ENCODE measurements at places on chromosomes 11 and 22.

DNA sequence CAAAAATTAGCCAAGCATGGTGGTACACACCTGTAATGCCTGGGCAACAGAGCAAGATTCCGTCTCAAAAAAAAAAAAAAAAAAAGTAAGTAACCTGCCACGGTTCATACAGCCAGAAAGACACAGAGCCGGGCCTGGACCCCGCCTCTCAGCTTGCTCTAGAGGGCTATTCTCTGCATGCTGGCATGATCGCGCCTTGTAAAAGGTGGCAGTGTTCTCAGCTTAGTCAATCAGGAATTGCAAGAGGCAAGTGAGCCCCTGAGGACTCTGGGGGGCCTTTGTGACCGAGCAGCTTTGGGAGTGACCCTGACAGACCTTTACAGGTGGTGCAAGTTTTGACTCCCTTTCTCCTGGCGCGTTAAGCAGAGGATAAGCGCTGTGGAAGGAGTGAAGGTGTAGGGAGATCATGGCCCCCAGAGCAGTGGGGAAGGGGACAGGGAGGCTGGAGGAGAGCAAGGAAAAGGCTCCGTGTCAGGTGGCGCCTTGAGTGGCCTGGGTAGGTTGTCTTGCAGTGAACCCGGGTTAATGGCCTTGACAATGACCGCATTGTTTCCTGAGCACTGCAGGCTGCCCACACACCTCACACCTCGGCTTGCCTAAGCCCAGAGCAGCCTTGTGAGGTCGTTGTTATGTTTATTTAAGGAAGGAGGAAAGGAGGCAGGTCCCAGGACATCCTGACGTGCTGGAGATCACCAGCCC lies 48.9 kb downstream of the CDPF1 start:
- DNase-seq = no peak

GRCh38 chr22:40250608-40251007 lies 72.9 kb downstream of the TNRC6B start:
- DNase-seq = no peak

DNA sequence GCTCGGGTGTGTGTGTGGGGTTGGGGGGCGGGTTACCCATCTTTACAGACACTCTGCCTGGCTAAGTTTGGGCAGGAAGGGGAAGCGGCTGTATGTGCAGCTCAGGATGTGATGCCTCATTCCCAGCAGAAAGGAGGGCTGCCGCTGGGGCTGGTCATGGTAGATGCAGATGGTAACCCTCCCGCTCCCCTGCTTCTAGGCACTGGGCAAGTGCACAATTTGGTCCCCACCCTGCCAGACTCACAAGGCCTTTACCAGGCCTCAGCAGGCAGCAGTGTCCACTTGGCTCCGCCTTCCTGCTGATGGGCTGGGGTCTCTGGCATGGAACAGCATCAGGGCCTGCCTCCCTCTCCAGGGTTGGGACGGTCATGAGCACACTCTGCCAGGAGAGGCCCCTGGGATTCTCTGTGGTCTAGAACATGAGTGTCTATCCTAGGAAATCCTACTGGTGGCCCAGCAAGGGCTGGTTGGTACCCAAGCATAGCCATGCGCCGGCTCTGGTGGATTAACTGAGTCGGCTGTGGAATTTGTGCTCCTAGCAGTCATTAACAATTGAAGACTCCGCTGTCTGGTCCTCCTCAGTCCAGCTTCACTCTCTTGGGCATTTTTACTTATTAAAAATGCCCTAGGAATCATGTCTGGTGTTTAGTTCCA lies 4.2 kb downstream of the LMO1 start:
- DNase-seq = no peak

GRCh38 chr22:23743303-23743705 lies 7.6 kb downstream of the ZNF70 start:
- DNase-seq = no peak

GRCh38 chr11:133038850-133039249 lies 493.5 kb downstream of the OPCML start:
- DNase-seq = no peak

DNA sequence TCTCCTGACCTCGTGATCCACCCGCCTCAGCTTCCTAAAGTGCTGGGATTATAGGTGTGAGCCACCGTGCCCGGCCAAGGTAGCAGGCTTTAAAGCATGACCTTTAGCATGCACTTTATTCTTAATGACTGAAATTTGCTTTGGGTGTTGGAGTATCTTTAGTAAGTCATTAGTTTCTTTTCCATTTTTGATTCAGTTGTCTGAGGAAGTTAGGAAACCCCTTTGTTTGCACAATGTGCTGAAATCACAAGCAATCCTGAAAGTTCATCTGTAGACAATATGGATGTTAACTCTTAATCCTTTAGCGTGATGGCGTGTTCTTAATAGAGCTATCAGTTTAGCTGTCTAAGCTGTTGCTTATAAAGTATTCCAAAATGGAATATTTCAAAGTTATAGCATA lies 16.8 kb downstream of the SDHD start:
- DNase-seq = no peak

- DNase-seq = no peak
Measured at GRCh38 chr11:130031945-130032344, 29.3 kb upstream of the PRDM10 start.

DNA sequence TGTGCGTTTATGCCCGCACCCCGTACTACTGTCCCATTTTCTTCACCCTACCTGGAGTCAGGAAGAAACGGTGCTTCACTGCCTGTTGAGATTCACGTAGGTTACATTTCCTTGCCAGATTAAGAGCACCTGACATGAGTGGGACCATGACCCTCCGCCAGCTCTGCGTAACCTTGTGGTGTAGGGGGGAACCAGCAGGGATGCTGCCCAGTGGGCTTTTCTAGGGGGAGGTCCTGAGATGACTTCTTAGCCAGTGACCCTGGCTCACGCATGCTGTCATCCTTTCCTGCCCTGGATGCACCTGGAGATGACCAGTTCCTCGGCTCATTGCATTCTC lies 967 bp upstream of the ARVCF start:
- no peak for DNase-seq

- no peak for DNase-seq
Measured at GRCh38 chr11:106098893-106099553, 21.6 kb downstream of the AASDHPPT start.

GRCh38 chr11:102073253-102073652 lies 26.0 kb downstream of the CFAP300 start:
- DNase-seq = no peak

GRCh38 chr22:23756891-23757290 lies 2.7 kb upstream of the VPREB3 start:
- no peak for DNase-seq

- no peak for DNase-seq
Measured at GRCh38 chr11:85768473-85769146, 42.3 kb downstream of the SYTL2 start.

- no peak for DNase-seq
Measured at GRCh38 chr22:20951151-20951931, 15.7 kb upstream of the AIFM3 start.

DNA sequence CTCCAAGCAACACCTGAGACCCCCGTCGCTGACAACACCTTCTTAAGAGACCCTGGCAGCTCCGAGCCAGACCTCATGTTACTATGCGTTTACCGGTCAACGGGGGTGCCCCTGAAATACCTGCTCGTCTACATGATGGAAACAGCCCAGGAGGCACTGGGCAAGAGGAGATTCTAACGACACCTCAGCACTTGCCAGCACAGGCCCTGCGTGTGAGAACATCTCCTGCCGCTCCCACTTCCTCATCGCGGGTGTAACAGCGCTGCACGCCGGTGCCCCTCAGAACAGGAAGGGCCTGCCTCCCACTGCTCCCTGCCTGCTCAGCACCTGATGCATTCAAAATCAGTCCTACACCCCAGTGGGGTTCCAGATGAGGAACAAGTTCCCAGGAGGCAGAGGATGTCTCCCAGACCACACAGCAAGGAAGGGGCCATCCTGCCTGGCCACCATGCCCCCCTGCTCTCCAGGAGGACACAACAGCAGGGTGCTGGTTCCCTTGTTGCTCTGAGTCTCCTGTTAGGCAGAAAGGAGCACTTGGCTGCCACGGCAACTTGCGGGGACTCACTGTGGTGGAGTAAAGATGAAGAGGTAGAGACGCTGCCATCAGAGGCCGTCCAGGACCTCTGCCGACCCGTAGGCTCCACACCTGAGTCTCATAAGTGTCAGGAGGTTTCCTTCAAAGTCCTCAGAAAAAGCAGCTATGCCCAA lies 2.1 kb downstream of the TOLLIP start:
- DNase-seq = no peak

GRCh38 chr22:36731916-36732315 lies 28.4 kb upstream of the CACNG2 start:
- DNase-seq = no peak

- no peak for DNase-seq
Measured at GRCh38 chr11:125807909-125808308, 20.0 kb downstream of the PATE3 start.

- DNase-seq = no peak
Measured at GRCh38 chr22:22909605-22910271, 22.1 kb downstream of the IGLL5 start.

GRCh38 chr11:133982151-133982550 lies 25.4 kb upstream of the IGSF9B start:
- DNase-seq = no peak

- DNase-seq = no peak
Measured at GRCh38 chr11:65560555-65561418, 2.6 kb upstream of the LTBP3 start.

- DNase-seq = no peak
Measured at GRCh38 chr11:66768818-66769217, 39.8 kb upstream of the SPTBN2 start.

- DNase-seq = peak; percentile 49
Measured at GRCh38 chr11:64996710-64997380, at the start of gene BATF2. BATF2 (minus strand) TSS chr11:64996971; CDS start chr11:64996914, 57 bp downstream.

- no peak for DNase-seq
Measured at GRCh38 chr22:29330753-29331152, 15.3 kb upstream of the RASL10A start.

DNA sequence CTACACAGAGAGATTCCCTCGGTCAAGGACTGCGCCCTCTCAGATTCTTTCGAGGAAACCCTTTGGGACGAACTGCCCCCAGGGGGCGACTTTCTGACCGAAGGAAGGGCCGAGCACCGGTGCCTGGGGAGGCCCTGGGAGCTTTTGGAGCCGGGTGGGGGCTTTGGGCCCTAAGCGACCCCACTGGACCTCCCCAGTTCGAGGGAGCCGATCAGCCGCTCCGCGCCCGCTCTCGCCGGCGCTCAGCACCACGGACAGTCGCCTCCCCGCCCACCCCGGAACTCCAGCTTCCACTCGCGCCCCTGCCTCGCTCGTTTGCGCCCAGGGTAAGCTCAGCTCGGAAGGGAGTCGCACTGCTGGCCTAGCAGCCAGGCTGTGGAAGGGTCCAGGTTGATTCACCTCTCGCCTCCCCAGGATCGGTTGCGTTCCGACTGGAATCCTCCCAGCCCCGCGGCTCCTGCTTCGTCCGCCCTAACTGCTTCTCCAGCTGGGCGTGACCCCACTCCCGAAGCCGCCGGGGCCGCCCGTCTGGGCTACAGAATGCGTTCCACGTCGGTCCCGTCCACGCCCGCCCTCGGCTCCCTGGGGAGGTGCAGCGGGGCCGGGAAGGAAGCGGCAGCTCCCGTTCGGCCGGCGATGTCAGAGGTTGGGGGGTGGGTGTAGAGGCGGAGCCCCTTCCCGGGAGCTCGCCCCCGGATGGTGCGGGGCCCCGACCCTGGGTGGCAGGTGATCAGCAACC lies 428 bp downstream of the SCN3B start:
- no peak for DNase-seq

DNA sequence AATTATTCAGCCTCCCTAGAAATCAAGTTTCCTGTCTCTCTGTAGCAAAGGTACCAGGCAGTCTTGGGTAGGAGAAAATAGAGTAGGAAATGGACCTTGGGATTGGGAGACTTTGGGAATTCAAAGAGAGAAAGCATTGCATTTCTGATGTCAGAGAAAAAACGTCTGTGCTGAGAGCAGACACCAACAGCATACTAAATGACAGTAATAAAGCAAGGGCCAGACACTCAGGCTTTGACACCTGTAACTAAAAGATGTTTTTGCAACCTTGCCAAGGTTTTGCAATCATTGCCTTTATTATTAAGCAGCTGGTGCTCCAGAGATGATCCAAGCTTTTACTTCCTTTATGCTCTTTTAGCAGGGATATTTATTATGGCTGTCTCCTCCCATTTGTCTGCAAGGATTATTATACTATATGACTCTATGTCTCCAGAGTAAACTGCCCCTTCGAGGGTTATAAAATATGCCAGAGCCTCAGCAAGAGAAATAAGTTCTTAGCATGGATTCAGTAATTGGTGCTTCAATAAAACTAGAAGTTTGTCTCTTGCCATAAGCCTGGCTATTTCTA lies 85.2 kb upstream of the GRAMD1B start:
- no peak for DNase-seq
